Foreskin keratinocyte (primary cell): ENCODE measurements at places on chromosomes 12 and 14. TPM values are rescaled to one million over a fixed set of nuclear protein-coding genes. Genes with fewer than 3 reads are reported as not detected.

DNA sequence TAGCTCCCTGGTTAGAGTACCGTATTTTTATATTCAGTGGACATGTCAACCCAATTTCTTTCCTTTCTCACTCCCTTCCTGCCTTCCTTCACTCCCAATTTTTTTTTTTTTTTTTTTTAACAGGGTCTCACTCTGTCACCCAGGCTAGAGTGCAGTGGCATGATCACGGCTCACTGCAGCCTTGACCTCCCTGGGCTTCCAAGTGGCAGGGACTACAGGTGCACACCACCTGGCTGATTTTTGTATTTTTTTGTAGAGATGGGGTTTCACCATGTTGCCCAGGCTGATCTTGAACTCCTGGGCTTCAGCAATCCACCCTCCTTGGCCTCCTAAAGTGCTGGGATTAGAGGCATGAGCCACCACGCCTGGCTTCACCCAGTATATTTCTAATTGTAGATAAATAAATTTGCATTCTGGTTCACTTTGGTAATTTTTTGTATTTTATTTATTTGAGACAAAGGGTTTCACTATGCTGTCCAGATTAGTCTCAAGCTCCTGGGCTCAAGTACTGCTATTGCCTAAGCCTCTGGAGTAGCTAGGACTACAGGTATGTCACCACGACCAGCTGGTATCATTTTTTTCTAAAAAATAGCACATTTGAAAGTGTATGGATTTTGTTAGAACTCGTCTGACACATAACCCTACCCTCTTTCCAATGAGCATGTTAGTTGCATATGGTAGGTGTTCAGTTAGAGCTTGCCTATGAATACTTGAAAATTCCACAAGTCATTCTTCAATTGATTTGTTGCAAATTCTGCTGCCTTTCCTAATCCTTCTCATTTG lies 15.7 kb downstream of the SLC38A2 start:
- DNase-seq: no peak

Gene PMCH
- total RNA-seq: not detected in 2 replicates

DNA sequence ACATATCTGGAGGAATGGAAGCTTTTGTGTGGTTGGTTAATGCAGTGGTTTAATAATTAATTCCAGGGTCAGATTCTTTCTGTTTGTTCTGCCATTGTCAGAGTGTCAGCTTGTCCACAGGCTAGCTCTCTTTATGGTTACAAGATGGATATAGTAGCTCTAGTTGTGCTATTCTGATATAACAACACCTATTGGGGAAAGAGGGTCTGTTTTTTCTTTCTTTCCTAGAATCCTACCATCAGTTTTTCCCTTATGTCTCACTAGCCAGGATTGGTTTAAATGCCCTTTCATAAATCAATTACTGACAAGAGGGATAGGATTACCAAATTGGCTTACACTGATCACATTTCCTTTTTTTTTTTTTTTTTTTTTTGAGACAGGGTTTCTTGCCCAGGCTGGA lies 27.8 kb downstream of the CNOT2 start:
- no peak for DNase-seq

GRCh38 chr14:25484235-25484634 lies 434.3 kb upstream of the STXBP6 start:
- no peak for DNase-seq

Gene RGS6
- total RNA-seq: not detected in 2 replicates

GRCh38 chr12:109477185-109477962 lies at the start of the genes KCTD10 and UBE3B:
Gene KCTD10 (minus strand): TSS chr12:109477300. CDS start chr12:109477262, 38 bp downstream.
Gene UBE3B (plus strand): TSS chr12:109477634. CDS start chr12:109483552, 5,918 bp downstream.
- peak; percentile 66 for DNase-seq

Gene HCAR3
- 0.92 and 1.2 TPM in 2 replicates for total RNA-seq
